ENCODE measurements at places on chromosomes 3 and 15. TPM values are rescaled to one million over a fixed set of nuclear protein-coding genes. Genes with fewer than 3 reads are reported as not detected.

The C3orf70 gene
- total RNA-seq, result 4.8 TPM

The SLC2A2 gene
- under 0.01 TPM for total RNA-seq

DNA sequence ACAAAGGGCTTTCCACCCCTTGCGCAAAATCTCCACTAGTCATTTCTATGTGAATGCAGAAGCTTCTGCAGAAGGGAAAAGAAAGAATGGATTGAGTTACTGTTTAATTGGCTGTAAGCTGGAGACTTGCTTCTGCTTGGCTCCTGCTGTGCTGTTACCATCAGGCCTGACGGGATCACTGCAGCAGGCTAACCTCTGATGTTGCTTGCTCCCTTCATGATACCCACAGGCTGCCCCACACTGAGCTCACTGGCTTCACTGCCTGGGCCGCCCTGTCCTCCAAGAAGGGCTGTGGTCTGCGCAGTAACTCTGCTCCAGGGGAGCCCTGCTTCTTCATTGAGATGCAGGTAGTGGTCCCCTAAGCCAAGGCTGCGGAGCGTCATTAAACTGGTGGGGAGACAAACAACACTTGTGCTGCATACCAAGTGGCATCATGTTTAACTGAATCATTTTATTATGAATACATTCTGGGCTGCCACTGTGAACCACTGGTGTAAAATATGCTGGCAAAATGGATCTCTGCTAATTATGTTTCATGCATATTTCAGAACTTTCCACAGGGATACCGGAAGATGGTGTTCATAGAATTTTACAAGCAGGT is 78.6 kb downstream of the WDR49 start:
- no peak overlapping the region for H3K27ac ChIP-seq
- DNase-seq, result no peak
- no peaks in the 10 kb centered on the region for H3K36me3 ChIP-seq
- H3K4me3 ChIP-seq, result no peak overlapping the region
- no peaks in the 10 kb centered on the region for H3K4me1 ChIP-seq

DNA sequence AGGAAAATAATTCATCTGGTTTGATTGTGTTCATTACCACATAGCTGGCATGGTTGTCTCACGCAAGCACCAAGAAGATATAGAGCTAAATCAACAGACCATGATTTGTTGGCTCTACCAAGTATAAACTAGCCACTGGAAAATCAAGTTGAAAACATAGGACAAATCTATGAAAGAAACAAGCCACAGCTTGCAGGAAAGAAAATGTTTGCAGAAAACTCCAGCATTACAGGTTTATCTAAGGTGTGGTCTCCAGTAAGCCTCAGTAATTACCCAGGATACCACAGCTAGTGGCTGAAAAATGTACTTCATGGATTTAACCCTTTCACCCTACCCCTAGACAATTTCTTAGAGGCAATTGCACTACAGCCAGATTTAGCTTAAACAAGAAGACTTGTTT is 340.6 kb downstream of the SOX2 start:
- no peaks in the 10 kb centered on the region for H3K27me3 ChIP-seq
- H3K27ac ChIP-seq, result no peak overlapping the region
- H3K4me1 ChIP-seq, result no peaks in the 10 kb centered on the region
- DNase-seq, result no peak
- H3K4me3 ChIP-seq, result no peak overlapping the region
- no peaks in the 10 kb centered on the region for H3K36me3 ChIP-seq

DNA sequence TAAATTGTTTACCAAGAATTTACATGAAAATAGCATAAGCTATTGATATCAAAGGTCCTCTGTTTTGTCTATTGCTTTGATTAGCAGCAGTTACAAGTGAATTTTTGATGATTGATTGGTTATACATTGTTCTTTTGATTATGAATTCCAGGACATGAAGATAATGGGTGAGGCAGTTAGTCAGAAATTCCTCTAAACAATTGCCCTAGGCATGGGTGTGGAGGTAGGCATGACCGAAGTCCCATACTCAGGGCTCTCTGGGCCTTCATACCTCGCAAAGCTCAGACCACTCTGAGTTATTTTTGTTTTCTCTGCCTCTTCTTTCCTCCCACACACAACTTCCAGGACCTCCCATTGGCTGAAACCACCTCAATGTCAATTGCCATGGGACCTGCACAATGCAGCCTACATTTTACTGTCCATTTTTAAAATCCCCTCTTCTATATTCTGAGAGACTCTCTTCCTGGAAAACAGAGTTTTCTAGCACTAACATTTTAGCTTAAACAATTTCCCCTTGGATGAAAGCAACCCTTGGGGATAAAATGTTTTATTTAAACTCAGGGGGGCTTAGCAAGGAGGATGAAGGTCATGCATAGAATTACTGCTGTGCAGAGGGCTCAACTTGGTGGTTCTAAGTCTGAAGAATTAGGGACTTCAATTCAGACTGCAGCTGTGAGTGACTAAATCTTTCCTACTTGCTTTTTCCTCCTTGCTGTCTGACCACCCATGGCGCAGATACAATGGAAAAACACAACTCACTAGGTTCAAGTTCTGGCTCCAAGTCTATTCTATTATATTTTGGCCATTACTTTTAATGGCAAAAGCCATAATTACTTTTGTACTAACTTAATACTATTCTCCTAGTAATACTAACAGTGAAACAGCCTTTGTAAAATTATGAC is 594.8 kb downstream of the NTRK3 start:
- no peaks in the 10 kb centered on the region for H3K27me3 ChIP-seq
- no peak overlapping the region for H3K4me3 ChIP-seq
- H3K4me1 ChIP-seq, result no peaks in the 10 kb centered on the region
- no peaks in the 10 kb centered on the region for H3K36me3 ChIP-seq

DNA sequence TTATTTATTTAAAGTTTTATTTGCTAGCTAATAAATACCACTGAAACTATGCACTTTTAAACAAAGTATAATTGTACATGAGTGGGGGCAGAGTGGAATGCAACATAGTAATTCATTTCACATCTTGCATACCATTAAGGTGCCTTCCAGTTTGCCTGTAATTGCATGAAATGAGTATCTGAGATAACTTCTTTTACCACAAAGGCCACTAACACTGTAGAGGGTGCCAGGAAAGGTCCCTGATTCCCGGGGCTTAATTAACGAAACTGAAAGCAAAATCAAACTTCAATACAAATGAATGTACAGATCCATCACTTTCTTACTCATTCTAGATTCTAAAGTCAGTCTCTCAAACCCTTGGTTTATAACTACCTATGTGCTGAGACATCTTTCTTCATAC is 2.1 kb downstream of the CD47 start:
- peaks cover 13% of the 10 kb centered on the region for H3K4me1 ChIP-seq
- peaks cover 9% of the 10 kb centered on the region for H3K27me3 ChIP-seq
- peak; percentile 23 for DNase-seq

DNA sequence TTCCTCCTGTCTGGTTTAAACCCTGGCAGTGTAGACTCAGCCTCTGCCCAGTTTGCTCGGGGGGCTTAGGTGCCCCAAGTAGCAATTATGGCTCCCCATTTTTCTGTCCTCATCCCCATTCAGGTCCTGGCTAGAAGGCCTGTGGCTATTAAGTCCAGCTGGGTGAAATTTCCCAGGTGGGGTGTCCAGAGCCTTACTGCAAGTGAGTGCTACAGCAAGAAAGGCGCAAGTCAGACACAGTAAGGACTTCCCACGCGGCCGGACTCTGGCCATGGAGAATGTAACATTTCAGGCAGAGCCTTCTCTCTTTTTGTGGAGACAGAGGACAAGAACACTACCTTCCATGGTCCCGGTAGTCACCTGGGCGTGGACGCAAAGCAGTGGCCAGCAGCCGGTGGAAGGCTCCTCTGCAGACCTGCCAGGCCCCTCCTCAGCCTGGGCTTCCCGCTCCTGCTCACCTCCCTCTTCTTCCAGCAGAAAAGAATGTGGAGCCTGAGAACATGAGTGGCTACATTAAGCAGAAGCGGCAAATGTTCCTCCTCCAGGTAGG is 23.3 kb downstream of the CFAP100 start:
- DNase-seq, result no peak
- H3K27ac ChIP-seq, result no peak overlapping the region
- H3K27me3 ChIP-seq, result peaks cover 20% of the 10 kb centered on the region
- no peaks in the 10 kb centered on the region for H3K36me3 ChIP-seq
- no peak overlapping the region for H3K4me3 ChIP-seq

- no peaks in the 10 kb centered on the region for H3K36me3 ChIP-seq
- H3K4me3 ChIP-seq, result no peak overlapping the region
- no peaks in the 10 kb centered on the region for H3K27me3 ChIP-seq
- no peak for DNase-seq
- H3K4me1 ChIP-seq, result no peaks in the 10 kb centered on the region
- no peak overlapping the region for H3K27ac ChIP-seq
Observed at GRCh38 chr3:34891941-34892340, 747.4 kb upstream of the ARPP21 start.

The TXNRD3 gene
- 12.9 TPM for total RNA-seq

DNA sequence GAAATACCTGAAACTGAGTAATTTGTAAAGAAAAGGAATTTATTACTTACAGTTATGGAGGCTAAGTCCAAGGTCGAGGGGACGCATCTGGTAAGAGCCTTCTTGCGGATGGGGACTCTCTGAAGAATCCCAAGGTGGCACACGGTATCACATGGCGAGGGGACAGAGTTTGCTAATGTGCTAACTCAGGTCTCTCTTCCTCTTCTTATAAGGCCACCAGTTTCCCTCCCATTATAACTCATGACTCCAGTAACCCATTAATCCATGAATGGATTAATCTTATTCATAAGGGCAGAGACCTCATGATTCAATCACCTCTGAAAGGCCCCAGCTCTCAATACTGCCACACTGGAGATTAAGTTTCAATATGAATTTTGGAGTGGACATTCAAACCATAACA is 15.7 kb downstream of the ZBED2 start:
- H3K4me3 ChIP-seq, result no peak overlapping the region
- no peaks in the 10 kb centered on the region for H3K36me3 ChIP-seq
- H3K27ac ChIP-seq, result no peak overlapping the region
- H3K4me1 ChIP-seq, result no peaks in the 10 kb centered on the region
- no peaks in the 10 kb centered on the region for H3K27me3 ChIP-seq
- DNase-seq, result no peak

DNA sequence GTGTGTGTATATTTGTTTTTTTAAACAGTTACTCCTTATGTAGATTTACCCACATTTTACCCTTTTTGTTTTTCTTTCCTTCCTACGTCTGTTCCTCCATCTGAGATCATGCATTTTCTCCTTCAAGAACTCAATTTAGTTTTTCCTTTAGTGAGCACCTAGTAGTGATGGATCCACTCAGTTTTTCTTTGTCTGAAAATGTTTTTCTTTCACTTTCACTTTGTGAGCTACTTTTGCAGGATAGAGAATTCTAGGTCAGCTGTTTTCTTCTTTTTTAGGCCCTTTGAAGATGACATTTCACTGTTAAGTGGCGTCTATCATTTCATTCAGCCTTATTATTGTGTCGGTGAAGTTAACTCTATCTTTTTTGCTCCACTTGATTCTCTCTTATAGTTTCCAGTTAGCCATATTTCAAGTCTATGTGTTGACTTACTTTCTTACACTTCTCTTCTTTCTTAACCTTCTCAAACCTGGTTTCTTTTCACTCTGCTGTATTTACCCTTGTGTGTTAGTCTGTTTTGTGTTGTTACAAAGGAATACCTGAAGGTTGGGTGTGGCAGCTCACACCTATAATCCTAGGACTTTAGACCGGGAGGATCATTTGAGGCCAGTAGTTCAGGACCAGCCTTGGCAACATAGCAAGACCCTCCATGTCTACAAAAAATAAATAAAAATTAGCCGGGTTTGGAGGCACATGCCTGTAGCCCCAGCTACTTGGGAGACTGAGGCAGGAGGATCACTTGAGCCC is 55.8 kb downstream of the PRKCI start:
- no peaks in the 10 kb centered on the region for H3K4me1 ChIP-seq
- peaks cover 32% of the 10 kb centered on the region for H3K36me3 ChIP-seq
- no peaks in the 10 kb centered on the region for H3K27me3 ChIP-seq
- DNase-seq, result no peak
- H3K27ac ChIP-seq, result no peak overlapping the region

The SRP14 gene
- total RNA-seq, result 148 TPM

The GXYLT2 gene
- 39.1 TPM for total RNA-seq

The DNAJB11 gene
- 30.3 TPM for total RNA-seq

- no peaks in the 10 kb centered on the region for H3K27me3 ChIP-seq
- no peak for DNase-seq
- peaks cover 27% of the 10 kb centered on the region for H3K4me1 ChIP-seq
- H3K4me3 ChIP-seq, result no peak overlapping the region
Observed at GRCh38 chr3:56930706-56931105, 129.0 kb upstream of the ARHGEF3 start.

DNA sequence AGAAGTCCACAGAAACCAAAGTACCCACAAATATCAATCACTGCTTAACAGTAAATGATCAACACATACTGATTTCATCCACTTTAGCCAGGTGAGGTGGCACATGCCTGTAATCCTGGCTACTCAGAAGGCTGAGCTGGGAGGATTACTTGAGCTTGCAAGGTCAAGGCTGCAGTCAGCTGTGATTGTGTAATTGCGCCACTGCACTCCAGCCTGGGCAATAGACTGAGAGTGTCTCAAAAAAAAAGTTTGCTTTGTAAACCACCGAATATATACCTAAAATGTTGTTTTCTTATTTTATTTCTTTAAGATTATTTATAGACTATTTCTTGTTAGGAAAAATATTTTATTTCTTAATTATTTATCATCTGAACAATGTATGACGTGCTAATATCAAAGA is 8.7 kb upstream of the ATP13A4 start:
- H3K4me1 ChIP-seq, result no peaks in the 10 kb centered on the region
- no peak overlapping the region for H3K4me3 ChIP-seq
- H3K36me3 ChIP-seq, result no peaks in the 10 kb centered on the region
- no peak for DNase-seq
- no peaks in the 10 kb centered on the region for H3K27me3 ChIP-seq

The FES gene
- total RNA-seq, result 16.7 TPM

- H3K36me3 ChIP-seq, result peaks cover 14% of the 10 kb centered on the region
- no peak overlapping the region for H3K27ac ChIP-seq
- peak; percentile 23 for DNase-seq
- H3K4me1 ChIP-seq, result no peaks in the 10 kb centered on the region
- no peak overlapping the region for H3K4me3 ChIP-seq
Observed at GRCh38 chr15:58605931-58606530, 143.5 kb downstream of the ADAM10 start.

DNA sequence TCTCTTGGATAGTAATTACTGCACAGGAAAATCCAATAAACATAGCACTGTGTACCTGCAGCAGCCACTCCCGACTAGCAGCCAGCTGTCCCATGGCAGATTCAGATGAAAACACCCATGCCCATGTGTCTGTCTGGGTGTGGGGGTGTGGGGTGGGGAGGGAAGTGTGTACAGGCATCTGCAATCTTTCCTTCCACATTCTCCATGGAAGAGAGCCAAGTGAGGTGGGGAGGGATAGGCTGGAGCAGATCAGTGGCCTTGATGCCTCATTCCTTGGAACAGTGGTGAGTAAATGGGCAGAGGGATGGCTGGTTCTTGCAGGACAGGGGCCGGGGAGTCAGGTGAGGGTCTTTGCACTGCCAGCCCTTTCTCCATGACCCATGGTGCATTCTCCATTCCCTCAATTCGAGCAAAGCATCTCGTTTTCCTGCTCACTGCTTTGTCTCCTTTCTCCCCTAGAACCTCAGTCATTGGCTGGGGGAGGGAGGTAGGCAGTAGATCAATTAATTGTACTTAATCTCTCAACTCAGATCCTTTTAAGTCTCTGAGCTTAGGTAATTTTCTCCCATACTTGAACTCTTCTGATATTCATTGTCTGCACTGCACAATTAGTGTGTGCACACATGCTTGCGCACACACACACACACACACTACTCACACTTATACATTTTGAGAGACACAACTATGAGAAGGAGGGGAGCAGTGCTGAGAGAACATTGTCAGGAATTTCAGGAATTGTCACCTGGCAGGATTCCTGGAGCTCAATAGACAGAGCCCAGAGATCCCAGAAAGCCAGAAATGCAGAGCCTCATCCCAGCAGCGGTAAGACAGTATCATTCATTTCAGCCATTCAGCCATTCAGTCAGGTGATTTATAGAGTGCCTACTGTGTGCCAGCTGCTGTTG is 31.9 kb downstream of the PDIA5 start:
- H3K27ac ChIP-seq, result no peak overlapping the region
- H3K4me3 ChIP-seq, result no peak overlapping the region
- peaks cover 20% of the 10 kb centered on the region for H3K36me3 ChIP-seq

Measured in muscle of leg (tissue), 16 donors.